Stimulated activated CD8-positive, alpha-beta memory T cell treated with anti-CD3 and anti-CD28 coated beads, Interleukin-4, amount 100 ng/mL, for 1 hour (primary cell): ENCODE measurements at places on chromosomes 4 and X.

GRCh38 chrX:150870487-150871340 lies 27.8 kb downstream of the CD99L2 start:
- DNase-seq, result no peak

DNA sequence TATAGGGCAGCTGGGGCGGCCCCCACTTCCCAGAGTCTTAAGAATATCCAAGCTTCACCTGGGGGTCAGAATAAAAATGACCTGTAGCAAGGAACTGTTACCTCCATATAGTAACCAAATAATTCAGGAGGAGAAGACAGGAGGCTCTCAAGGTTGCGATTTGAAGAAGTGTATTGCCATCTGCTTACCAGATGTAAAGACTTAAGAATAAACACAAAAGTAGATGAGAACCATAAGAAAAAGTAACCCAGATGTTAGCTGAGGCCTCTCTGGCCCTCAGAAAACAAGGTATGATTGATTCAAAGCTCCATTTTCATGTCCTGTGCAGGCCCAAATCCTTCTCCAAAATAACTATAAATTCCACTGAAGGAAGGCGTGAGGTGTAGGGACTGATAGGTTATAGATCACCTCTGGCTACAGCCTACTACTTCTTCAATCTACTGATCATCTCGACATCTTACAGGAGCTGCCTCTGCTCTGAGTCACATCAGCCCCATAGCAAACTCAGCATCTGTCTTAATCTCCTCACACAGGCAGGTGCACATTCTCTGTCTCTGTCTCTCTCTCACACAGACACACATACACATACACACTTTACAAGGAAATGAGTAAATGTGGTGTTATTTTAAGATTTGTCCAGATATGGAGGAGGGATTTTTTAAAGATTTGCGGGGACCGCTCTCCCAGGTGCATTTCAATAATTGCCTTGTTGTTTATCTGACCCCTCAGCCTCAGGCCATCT lies 193.9 kb upstream of the EDNRA start:
- no peak for DNase-seq

DNA sequence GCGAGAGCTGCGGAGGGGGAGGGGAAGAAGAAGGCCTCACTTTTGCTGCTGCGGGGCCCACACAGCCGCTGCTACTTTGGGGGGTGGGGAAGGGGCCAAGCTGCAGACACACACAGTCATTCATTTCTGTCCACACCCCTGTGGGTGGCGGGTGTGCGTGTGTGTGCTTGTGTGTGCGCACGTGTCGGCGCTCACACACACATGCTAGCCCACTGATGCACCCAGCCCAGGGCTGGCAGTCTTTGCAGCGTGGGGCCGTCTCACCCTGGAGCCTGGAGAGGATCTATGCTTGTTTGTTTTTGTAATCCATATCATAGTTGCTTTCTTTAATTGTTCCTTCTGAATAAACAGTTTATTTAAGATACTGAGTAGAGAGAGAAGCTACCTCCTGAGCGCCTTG lies 4.0 kb downstream of the DUSP9 start:
- no peak for DNase-seq

- DNase-seq, result no peak
Observed at GRCh38 chr4:93912146-93912545, 83.6 kb downstream of the ATOH1 start.

- no peak for DNase-seq
Observed at GRCh38 chr4:156931267-156931666, 40.3 kb downstream of the PDGFC start.

DNA sequence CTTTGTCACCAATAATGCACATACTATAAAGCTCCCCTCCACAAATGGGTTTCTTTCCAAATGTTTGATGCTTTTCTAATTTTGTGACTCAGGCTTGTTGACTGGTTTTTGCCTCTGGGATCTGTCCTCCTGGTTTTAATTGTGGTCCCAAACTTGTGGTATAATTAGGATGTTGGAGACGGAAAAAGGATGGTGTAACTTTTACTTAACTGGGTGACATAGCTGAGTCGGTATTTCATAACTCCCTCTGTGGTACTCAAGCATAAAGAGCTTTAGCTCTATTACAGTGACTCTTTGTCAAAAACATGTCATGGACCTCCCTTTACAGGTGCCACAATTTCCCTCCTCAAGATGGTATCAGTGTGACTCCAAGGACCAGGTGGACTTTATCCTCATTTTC lies 119.7 kb upstream of the RBPJ start:
- no peak for DNase-seq

GRCh38 chrX:13077168-13077567 lies 32.7 kb upstream of the FAM9C start:
- no peak for DNase-seq

DNA sequence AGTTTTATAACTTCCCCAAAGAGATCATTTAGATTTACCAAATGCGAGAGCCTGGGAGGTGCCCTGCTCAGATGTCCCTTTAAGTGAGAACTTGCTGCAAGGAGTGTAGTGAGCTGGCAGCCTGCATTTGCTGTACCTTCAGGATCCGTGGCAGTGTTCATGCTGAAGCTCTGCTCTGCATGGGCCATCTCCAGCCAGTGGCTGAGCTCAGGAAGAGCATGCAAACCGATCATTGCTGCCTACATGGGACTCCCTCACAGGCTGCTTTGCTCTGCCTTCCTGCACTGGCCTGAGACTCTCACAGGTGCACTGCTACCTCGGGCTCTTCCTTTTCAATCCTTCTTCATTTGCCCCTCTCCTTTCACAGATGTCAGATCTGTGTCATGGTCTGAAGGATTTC lies 152.0 kb upstream of the SFRP2 start:
- no peak for DNase-seq

DNA sequence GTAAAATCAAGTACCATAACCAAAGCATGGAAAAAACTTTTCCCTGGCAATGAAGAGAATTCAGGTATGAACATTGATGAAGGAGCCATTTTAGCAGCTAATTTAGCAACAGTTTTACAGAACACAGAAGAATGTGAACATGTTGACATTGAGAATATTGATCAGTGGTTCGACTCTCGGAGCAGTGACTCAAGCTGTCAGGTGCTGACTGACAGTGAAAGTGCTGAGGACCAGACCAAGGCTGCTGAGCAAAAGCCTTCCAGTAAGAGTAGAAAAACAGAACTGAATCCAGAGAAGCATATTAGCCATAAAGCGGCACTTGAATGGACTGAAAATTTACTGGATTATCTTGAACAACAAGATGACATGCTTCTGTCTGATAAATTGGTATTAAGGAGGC lies 2.8 kb downstream of the TIGD2 start:
- DNase-seq, result no peak

GRCh38 chr4:82097504-82097903 lies 276.3 kb downstream of the HNRNPD start:
- no peak for DNase-seq

DNA sequence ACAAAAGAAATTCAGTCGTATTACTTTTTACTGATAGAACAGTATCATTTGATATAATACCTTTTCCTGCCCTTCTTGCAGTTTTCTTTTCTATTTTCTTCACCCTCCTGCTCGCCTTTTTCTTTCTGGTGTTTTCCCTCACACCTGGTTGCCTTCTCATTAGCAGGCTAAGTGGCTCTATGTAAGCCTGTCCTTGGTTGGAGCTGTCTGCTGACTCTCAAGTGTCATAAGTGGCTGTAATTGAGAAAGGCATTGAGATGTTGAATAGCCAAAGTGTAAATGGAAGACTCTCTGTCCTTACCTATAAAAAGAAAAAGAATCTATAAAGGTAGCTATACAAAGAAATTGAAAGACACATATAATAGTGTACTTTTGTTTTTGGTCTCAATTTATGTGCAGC lies 180.7 kb downstream of the ADGRL3 start:
- no peak for DNase-seq

GRCh38 chr4:147942729-147943128 lies 210.8 kb downstream of the ARHGAP10 start:
- no peak for DNase-seq

- DNase-seq, result no peak
Observed at GRCh38 chrX:108642273-108642628, 94.1 kb downstream of the IRS4 start.

DNA sequence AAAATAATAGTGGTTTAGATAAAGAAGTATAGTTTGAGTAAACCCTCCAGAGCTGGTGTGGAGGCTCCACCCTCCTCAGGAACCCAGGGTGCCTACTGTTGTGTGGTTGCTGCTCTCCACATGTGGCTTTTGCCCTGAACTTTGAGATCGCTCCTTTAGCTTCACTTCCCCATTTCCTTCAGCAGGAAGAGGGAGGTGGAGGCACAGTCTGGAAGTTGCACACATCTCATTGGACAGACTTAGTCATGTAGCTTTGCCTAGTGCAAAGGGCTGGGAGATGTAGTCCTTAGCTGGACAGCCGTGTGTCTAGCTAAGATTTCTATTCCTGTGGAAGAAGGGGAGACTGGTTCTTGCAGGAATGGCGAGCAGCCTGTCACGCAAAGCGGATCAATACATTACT lies 37.9 kb downstream of the RGS12 start:
- DNase-seq, result no peak

- no peak for DNase-seq
Observed at GRCh38 chrX:2673611-2674010, 17.5 kb upstream of the CD99 start.

GRCh38 chrX:115892056-115892708 lies 278.4 kb upstream of the AGTR2 start:
- DNase-seq, result no peak

DNA sequence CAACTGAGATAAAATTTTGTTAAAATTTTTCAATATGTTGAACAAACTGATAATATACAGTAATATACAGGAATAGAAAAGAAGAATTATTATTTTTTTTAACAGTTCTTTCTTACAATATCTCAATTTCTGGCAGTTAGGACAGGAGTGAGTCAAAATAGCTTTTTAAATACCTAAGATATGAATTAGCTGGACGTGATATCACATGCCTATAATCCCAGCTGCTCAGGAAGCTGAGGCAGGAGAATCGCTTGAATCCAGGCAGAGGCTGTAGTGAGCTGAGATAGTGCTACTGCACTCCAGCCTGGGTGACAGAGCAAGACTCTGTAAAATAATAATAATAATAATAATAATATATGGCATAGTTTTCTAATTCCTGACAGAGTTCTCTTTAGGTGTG lies 1039.3 kb downstream of the STPG2 start:
- DNase-seq, result no peak

DNA sequence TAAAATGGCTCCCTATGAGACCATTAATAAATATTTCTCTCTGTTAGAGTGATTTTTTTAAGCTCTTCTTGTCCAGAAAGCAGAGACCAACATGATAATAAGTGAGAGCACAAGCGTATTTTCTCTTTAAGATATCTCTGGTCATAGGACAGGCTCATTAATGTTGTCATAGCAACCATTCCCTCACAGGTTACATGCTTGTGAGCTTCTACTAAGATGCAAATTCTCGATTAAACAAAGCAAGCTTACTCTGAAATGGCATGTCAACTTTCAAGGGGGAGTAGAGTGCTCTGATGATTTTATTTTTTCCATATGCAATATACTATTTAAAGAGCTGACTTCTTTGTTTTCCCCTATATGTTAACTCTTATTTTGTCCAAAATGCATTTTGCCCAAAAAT lies 487.2 kb upstream of the LCORL start:
- no peak for DNase-seq

GRCh38 chrX:153474718-153475117 lies 4.3 kb upstream of the HAUS7 start:
- peak; percentile 10 for DNase-seq

GRCh38 chr4:155569960-155570515 lies 96.6 kb upstream of the GUCY1A1 start:
- no peak for DNase-seq

DNA sequence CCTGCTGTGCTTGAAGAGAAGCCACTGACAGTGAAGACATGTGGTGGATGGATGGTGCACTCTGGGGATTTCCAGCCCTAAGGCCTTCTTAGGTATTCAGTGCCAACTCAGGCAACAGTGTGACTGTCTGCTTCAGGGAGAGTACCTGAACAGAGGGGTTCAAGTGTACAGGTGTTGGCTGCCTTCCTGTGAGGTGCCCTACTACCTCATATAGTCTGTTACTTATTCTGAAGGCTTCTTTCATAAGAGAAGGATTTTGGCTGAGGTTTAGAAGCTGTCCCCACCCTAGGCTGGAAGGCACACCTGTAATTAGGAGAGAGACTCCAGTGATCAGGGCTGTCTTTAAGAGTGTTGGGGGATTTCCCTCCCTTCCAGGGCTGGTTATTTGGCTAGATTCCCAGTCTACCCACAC lies 1.8 kb downstream of the FTHL17 start:
- DNase-seq, result no peak

- DNase-seq, result no peak
Observed at GRCh38 chr4:94338681-94339351, 3.8 kb downstream of the HPGDS start.

DNA sequence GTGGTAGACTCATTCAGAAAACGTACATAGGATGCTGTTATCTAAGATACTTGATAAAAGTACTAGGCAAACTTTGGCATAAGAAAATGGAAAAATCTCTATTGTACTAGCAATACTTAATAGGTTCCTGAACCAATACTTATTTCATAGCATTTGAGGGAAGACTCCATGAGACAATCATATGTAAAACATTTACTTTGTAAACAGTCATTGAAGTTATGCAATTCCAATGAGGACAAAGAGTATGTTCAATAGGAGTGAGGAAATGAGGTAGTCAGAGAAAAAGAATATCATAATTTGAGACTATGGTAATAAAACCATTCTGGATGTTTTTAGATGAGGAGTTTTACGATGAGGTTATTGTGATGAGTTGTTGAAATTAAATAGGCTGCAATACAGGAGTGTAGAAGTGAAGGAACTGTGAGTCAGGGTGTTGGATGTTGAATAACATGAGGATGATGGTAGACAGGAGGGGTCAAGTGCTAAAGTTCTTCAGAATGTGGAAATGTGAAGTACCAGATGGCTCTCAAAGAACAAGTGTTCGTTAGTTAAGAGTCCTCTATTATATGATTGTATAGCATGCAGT lies 397.9 kb downstream of the PPP3CA start:
- DNase-seq, result no peak

- no peak for DNase-seq
Observed at GRCh38 chr4:82721819-82722423, 76.7 kb downstream of the SCD5 start.

DNA sequence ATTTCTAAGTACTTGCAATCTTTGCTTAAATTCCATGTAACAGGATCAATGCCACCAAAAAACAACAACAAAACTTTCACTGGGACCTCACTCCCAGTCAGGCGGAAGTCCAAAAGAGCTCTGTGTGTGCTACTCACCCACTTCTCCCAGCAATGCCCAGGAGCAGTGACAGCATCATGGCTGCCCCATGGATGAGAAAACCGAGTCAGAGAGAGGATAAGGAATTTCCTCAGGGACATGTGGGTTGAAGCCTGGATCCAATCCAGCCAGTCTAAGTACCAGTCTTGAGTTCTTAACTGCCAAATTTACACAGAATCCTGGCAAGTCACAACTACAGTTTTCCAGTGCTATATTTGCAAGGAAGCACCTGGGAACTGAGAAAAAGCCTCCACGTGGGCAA lies 64.5 kb downstream of the STX18 start:
- DNase-seq, result no peak

GRCh38 chr4:7328913-7329638 lies 105.7 kb downstream of the PSAPL1 start:
- no peak for DNase-seq
